Activated gamma-delta T cell treated with anti-CD3 and anti-CD28 coated beads, Interleukin-2, amount 50 U/mL, for 16 hours (primary cell): ENCODE measurements at places on chromosomes 16 and 17.

- no peak for DNase-seq
Observed at GRCh38 chr16:67561501-67561823, 864 bp upstream of the CTCF start.

DNA sequence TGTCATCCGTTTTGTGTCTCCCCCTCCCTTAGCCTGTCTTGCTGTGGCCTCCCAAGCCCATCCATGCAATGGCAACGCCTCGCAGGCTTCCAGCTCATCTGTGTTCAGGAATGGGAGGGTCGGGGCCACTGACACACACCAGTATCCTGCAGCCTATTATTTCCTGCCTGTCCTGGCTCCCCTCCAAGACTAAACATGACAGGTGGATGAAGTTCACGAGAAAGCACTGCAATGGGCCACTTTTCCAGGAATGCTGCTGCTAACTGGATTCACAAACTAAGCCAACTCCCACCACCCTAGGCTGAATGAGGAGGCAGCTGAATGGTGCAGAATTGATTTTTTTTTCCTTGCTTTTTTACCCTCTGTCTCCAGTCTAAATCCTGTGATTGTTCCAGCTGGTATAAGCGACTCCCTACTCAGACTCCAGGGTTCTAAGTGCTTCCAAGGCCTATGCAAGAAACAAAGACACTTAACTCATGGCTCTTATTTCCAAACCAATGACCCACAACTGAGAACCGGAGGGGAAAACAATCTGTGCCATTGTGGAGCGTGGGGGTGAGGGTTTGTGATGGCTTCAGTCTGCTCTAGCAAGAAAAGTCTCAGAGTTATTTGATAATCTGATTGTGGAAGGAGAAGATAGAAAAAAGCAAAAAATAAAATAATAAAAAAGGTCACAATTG is 23.3 kb downstream of the TMEM100 start:
- no peak for DNase-seq

GRCh38 chr17:77378318-77379064 is 237.7 kb downstream of the SEC14L1 start:
- no peak for DNase-seq

GRCh38 chr17:74054249-74054648 is 149.2 kb upstream of the RPL38 start:
- DNase-seq: no peak

DNA sequence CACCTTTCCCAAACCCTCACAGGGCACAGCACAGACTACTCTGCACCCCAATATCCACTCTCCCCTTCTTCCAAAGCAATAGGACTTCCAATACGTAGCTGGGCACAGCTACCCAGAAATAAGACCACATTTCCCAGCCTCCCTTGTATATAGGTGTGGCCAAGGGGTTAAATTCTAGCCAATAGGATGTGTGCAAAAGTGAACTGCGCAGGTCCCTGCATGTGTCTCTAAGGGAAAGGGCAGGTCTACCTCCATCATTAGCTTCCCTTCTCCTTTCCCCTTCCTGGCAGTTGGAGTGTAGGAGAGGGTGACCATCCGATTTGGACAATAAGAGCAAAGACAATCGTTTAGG is 25.5 kb upstream of the SNN start:
- DNase-seq: no peak

DNA sequence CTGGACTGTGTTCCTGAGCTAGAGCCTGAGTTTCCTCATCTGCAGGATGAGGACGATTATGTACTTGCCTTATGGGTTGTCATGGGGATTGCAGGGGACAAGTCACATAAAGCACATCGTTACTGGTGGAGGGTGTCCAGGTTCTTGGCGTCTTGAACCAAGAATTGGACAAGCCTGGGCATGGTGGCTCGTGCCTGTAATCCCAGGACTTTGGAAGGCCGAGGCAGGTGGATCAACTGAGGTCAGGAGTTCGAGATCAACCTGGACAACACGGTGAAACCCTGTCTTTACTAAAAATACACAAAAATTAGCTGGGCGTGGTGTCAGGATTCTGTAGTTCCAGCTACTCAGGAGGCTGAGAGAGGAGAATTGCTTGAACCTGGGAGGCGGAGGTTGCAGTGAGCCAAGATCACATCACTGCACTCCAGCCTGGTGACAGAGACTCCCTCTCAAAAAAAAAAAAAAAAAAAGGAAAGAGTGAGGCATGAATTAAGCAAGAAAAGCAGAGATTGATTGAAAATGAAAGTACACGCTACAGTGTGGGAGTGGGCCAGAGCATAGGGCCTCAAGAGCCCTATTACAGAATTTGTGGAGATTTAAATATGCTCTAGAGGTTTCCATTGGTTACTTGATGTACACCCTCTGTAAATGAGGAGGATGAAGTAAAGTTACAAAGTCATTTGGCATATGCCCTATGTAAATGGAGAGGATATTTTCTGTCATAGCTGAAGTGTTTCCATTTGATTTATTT is 30.7 kb downstream of the ADGRG5 start:
- no peak for DNase-seq

GRCh38 chr16:88706965-88707826 is 893 bp downstream of the CTU2 start:
- DNase-seq: no peak

DNA sequence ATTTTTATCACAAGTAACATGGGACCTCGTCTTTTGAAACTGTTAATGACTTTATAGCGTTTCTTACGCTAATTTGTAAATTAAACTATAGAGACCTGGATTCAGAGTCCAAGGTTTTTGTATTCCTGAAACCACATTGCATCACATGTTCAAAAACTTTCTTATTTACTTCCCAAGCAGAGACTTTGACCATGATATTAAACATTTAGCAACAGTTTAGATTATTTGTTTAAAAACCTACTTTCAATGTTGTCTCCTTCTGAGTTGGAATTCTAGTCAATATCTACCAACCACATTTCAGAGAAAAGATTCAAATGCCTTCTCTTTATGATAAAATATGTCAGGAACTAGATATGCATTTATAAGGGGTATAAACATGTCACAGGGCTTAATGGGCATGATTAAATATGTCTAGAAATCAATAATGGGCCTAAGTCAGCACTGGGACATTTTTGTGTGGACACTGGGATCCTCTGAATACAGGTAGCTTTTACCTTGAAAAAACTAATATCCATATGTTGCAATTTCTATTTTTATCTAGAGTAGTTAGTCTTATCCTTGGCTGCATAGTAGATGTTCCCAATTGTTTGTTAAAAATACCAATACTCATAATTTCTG is 6.3 kb upstream of the APOH start:
- DNase-seq: no peak

GRCh38 chr16:71666264-71666663 is 40.3 kb downstream of the MARVELD3 start:
- no peak for DNase-seq

DNA sequence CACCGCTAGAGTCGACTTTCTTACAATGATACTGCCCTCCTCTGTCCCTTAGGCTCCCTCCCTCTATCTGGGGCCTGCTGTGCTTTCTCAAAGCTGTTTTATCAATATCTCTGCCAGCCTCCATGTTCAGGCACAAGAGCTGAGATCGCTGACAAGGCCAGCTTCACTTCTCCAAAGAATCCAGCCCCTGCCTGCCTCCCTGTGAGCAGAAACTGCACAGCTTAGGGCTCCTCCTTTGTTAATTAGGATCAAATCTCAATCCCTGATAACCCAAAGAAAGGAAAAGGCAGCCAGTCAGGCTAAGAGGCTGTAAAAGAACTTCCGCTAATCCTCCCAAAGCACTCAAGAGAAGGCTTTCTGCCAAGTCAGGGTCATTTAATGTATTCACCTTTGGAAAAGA is 616.0 kb upstream of the CDH11 start:
- no peak for DNase-seq

DNA sequence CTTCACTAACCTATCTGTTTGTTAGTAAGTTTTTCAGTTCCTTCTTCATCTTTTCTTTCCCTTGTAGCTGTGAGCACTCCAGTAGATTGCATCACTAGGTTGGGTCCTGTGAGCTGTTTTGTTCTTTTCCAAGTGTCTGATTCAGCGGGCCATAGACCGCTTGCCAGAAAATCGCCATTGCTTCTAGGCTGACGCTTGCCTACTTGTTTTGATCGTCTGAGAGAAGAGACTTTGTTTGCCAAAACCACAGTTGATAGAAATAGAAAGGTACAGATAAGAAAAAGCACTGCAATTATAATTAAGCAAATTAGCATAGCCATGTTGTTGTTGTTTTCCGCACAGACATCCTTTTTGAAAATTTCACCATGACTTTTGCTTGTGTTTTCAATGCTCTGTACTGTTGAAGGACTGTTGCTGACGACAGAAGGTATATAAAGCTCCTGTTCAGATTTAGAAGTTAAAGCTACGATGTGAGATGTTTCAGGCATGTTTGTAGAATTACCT is 3.1 kb downstream of the EVI2A start:
- DNase-seq: peak; percentile 28

GRCh38 chr17:74295625-74296547 is 21.9 kb downstream of the DNAI2 start:
- DNase-seq: no peak

DNA sequence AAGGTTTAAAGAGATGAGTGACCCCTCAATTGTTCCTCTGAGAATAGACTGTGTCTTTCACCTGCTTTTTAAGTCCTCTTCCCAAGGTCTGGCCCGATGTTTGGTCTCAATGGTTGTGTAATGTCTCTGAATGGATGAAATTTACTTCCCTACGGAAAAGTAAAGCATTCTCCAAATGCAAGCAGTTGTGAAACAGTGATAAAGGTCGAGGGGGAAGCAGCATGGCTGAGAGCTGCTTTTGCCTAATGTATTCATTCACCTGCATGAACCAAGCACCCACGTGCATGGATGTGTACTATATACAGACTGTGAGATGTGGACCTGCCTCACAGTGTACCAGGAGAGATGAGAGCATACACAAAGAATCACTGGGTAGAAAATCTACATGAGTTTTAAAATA is 11.4 kb downstream of the MRPS23 start:
- no peak for DNase-seq

GRCh38 chr16:19458722-19459379 is 41.2 kb downstream of the TMC5 start:
- no peak for DNase-seq

DNA sequence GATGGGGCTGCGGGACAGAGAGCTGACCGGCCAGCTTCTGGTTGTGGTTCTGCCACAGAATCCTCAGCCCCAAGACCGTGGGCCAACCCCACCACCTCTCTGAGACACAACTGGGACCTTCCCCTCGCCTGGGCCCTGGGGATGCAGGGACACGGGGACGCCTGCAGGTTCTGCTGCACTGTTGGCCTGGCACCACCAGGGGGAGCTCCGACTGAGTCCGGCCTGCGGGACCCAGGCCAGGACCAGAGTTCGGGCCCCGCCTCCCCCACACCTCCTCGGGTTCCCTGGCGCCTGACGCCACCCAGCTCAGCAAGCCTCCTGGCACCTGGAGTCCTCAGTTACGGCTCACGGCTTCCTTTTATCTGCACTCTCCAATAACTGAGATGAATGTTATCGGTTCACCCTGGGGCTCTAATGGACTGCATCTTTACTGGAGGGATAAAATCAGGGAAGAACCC is 27.3 kb downstream of the TBC1D16 start:
- peak; percentile 57 for DNase-seq
